ENCODE measurements at places on chromosomes 6 and 20. TPM values are rescaled to one million over a fixed set of nuclear protein-coding genes. Genes with fewer than 3 reads are reported as not detected.

Gene MCCD1
- total RNA-seq: not detected

Gene RBPJL
- not detected for total RNA-seq

Gene NOTCH4
- 113 TPM for total RNA-seq

Gene POU5F1
- 0.93 TPM for total RNA-seq

Gene TNF
- total RNA-seq: 1.2 TPM

Gene PRKN
- 10.1 TPM for total RNA-seq

Gene ADAM33
- 30.7 TPM for total RNA-seq

Gene OR2H1
- total RNA-seq: not detected

Gene PHACTR3
- 1.8 TPM for total RNA-seq

Gene TRIM40
- not detected for total RNA-seq

Gene TUBB2B
- total RNA-seq: 12.2 TPM

Gene FANCE
- 1.9 TPM for total RNA-seq

Gene FRS3
- total RNA-seq: 3.4 TPM

Gene PKIB
- 1.00 TPM for total RNA-seq

Gene SALL4
- 0.16 TPM for total RNA-seq

Gene RAMACL
- total RNA-seq: 3.2 TPM

Gene PCK1
- total RNA-seq: 331 TPM

Gene PHACTR1
- 10.8 TPM for total RNA-seq

Gene DBNDD2
- total RNA-seq: 28.7 TPM

Data from mesenteric fat pad (tissue), 1 donor.